ENCODE measurements at places on chromosomes 13 and 19.

DNA sequence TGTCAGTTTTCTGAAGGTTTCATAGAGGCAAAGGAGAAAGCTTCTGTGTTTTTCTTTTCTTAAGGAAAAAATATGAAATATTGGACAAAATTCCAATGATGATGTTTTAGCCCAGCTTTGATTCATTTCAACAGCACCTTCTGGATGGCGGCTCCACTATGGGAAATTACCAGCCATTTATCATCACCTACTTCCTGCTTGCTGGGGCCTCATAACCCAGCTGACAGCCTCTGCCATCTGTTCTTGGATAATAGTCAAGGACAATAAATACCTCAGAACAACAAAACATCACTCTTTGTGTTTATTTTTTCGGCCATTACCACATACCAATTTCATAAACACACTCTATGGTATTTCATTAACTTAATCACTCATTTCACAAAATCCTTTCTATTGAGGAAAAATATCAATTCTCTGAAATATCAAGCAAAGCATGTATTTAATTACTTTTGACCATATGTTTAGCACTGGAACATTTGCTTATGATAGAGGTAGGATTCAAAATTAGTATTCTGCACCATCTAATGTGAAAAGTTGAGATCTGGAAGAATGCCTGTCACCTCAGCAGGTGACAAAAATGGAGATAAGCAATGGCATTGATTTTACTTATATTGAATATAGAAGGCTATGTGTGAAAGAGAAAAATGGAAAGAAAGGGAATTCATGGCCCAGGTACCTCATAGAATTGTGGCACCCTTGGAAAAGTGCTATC, 629.7 kb downstream of the LIG4 start:
- DNase-seq: no peak

GRCh38 chr19:12112701-12113100, 27.4 kb downstream of the ZNF20 start:
- DNase-seq: no peak

GRCh38 chr13:111281751-111282311, 38.6 kb upstream of the TEX29 start:
- peak; percentile 40 for DNase-seq

- no peak for DNase-seq
Observed at GRCh38 chr19:20969498-20969897, 46.4 kb downstream of the ZNF85 start.

Data from AG20443 (cell line).